Sigmoid colon (tissue), 7 donors: ENCODE measurements at places on chromosomes 16 and 17. TPM values are rescaled to one million over a fixed set of nuclear protein-coding genes. Genes with fewer than 3 reads are reported as not detected.

DNA sequence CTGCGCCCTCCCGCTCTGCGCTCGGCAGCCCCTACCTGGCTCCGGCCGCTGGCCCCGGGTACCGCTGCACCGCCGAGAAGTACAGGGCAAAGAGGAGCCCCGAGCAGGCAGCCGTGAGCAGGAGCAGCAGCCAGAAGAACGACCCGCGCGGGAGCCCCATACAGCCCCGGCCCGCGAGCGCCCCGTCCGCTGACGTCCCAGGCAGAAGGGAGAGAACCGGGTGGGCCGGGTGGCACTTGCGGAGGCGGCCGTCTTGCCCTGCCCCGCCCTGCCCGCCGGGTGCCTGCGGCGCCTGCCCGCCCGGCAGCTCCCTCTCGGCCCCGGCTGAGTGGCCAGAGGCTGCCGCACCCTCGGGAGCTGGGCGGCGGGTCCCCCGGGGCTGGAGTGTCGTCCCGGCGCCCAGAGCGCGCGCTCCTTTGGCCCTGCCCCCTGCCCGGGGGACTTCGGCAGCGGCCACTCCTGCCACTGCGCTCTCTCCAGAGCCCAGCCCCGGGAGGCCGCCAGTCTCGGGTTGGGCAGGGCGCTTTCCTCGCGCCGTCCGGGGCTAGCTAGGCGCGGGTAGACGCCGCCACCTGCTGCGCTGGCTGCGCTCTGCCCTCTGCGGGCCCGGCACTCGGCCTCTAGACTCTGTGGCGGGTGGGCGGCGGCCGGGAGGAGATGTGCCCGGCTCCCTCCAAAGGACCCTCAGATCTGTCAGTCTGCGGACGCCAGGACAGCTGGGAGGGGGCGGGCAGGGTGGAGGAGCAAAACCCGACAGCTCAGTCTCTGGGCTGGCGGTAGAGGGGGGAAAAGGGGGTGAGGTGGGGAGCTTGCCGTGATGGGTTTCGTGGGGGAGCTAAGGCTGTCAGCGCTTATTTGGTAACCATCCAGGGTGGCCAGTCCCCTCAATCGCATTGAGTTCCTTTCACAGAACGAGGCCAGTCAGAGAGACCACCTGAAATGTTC, at the start of gene ST6GALNAC2:
Gene ST6GALNAC2 (minus strand): TSS at position 212 of the 945 bp plus-strand sequence. CDS start 52 bp downstream, at position 160.
- H3K27ac ChIP-seq = peak within 1 kb of the TSS; percentile 59
- peak within 1 kb of the TSS; percentile 46 for H3K4me3 ChIP-seq
- no peaks in the 10 kb centered on the region for H3K36me3 ChIP-seq

- H3K4me3 ChIP-seq = no peak overlapping the region
- H3K27me3 ChIP-seq = no peaks in the 10 kb centered on the region
- DNase-seq = peak; percentile 61
- H3K4me1 ChIP-seq = no peaks in the 10 kb centered on the region
- no peaks in the 10 kb centered on the region for H3K36me3 ChIP-seq
- peak overlapping the region; percentile 47 for H3K27ac ChIP-seq
Measured at GRCh38 chr16:86222965-86223551, 287.3 kb upstream of the FOXF1 start.

GRCh38 chr16:57627184-57627871, 1.1 kb upstream of the ADGRG1 start:
- peaks cover 47% of the 10 kb centered on the region for H3K27me3 ChIP-seq
- no peak for DNase-seq
- H3K36me3 ChIP-seq = no peaks in the 10 kb centered on the region

DNA sequence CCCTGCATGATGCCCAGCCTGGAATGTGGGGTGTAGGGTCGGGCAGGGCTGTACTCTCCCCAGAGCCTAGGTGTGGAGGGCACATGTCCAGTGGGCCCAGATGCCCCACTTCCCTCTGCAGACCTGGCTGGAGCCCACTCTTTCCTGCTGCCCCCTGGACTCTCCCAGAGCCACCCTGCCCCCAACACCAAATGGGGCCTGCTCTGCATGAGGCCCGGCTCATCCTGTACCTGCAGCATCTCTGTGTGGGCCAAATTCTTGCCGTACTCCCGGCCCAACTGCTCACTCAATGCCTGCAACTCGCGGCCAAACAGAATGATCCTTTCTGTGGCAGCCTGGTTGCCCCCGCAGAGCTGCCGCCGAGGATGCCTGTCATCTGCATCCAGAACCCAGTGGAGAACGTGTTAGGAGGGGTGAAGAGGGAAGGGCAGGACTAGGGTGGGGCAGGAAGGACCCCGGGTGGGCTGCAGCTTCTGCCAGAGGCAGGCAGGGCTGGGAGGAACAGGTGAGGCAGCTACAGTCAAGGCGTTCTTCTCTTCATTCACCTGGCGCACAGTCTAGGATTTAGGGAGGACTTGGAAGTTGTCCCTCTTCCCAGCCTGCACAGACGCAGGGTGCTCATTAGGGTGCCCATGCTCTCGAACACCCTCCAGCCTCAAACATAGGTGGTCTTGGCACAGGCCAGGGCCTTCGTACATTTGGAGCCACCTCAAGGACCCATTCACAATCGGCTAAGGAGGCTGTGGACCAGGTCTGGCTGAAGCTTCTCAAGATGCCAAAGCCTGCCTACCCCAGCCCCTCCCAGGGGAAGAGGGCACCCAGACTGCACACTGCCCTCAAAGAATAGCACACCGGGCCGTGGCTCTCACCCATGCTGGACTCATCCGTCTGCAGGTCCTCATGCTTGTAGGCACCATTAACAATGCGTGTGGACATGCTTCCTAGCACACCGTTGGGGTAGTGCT, 8.7 kb upstream of the GFOD2 start:
- no peaks in the 10 kb centered on the region for H3K27me3 ChIP-seq
- no peak overlapping the region for H3K4me3 ChIP-seq

ZSCAN10 gene
- not detected for total RNA-seq
